ENCODE measurements at places on chromosomes 6 and 20.
A peak's percentile ranks its signal among the peaks of the same experiment; 100 is the strongest.

DNA sequence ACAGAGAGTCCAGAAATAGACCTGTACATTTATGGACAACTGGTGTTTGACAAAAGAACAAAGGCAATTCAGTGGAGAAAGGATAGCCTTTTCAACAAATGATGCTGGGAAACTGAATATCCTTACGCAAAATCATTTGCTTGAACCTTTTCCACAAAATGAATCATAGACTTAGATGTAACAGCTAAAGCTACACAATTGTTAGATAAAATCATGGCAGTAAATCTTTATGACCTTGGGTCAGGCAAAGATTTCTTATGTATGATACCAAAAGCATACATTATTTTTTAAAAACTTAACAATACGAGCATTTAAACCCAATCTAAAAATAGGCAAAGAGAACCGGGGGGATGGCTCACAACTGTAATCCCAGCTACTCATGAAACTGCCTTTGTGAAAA is 73.5 kb upstream of the DST start:
- no peak for DNase-seq

- DNase-seq = peak; percentile 64
Observed at GRCh38 chr6:159008656-159009288, 8.8 kb upstream of the RSPH3 start.

DNA sequence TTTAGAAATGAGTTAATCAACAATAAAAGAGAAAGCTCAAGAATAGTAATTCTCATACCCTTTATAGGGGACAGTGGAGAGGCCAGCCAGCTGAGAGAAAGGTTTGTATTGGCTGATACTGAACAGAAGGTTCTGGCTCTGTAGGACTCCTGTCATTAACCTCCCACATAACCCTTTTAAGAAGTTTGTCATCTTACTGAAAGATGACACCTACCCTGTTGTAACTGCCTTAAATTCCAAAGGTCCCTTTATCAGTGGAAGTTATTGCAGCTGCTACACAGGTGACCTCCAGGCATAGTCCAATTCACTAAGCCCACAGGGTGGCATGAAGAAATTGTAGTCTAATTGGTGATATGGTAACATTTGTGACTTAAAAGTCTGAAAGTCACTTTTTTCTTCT is 790.1 kb downstream of the TENT5A start:
- DNase-seq = no peak

DNA sequence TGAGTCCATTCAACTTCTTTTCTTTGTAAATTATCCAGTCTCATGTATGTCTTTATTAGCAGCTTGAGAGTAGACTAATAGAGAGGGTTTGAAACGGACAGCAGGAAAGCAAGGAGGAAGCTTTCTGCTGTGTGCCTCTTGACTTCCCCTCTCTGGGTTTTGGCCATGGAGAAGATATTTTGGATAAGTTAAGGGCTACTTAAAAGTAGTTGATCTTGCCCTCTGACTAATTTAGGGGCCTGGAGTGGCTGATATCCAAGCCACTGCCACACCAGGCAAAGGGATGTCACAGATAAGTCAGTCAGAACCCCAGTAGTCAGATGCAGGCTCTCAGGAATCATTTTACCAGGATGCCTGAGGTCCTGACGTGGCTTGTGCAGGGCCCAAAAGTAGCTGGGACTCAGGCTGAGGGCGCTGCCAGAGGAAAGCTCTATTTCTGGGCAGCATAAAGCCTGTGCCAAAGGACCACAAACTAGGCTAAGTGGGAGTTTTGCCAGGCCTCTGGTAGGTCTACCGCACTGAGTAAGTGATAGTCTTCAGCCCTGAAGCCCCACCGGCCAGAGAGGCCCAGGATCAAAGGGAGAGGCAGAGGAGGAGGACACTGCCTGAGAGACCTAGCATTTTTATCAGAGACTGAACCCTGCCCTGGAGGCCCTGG is 41.6 kb upstream of the IYD start:
- no peak for DNase-seq

DNA sequence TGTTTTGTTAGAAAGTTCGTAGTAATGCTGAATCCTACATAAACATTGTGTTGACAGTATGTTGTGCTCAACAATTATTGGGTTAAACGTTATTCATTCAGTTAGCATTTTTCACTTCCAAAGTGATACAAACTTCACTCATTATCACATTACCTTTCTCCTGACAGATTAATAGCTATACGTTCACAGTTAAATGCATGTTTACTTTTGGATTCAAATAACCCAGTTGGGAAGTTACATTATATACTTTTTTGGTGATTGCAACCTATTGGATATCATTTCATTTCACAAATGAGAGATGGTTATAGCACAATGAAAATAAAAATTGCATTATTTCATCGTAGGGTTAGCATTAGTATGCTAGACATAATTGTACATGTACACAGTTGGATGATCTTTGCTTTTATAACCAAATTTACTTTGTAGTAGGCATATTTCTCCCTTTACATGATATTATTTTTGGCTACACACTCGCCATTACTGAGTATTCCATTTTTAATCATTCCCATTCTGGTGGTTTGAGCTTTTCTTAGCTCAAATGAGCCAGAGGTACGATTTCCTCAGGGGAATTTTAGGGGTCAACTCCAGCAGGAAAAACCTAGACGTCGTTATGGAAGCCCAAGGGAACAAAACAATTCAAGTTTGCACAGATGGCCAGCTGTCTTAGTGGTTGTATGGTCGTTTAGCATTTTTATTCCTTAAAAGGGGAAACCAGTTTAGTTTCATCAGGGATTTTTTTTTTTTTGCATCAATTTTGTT is 2.1 kb upstream of the HIVEP1 start:
- DNase-seq = no peak

- DNase-seq = peak; percentile 50
Observed at GRCh38 chr6:3457710-3458602, 1.1 kb upstream of the SLC22A23 start.

- no peak for DNase-seq
Observed at GRCh38 chr6:53703047-53703446, 37.5 kb upstream of the KLHL31 start.

GRCh38 chr6:23523771-23524170 is 602.2 kb upstream of the NRSN1 start:
- no peak for DNase-seq

DNA sequence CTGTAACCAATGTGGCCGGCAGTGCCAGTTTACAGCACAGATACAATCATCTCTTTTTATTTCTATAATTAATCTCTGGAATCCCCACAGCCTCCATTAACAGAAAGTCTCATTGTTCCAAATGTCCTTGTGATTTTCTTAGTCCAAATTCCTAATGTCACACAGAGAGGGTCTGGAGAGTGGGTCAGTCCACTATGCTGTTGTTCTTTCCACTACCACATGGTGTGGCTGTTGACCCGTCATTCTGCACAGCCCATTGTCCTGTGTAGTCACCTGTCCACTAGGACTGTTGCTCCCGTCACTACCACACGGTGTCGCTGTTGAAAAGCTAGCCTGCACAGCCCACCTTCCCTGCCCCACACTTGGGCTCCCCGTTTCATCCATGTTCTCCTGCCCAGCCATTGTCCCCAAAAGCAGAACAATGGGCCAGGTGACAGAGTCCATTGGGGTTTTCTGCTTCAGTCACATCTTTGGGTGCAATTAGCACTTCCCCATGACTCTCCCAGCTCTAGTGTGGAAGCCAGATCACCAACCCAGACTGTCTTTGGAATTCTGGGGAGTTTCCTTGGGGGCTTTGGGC is 8.6 kb upstream of the LBP start:
- DNase-seq = peak; percentile 50

GRCh38 chr6:51241376-51241775 is 422.7 kb downstream of the TFAP2B start:
- no peak for DNase-seq

DNA sequence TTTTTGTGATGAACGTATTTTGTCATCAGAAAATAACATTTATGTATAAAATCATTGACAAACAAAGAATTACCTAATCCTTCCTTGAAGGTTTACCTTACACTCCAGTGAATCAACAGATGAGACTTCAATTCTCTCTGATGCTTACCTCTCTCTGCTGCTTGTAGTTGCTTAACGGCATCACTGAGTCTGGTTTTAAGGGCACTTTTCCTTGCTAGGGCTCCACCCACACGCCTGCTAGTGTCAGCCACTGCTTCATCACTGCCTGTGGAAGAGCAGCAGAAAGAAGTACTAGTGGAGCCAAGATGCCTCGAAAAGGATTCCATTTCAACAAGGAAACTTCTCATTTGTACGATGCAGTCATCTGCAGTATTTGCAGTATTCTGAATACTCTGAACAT is 63.0 kb downstream of the FAM229B start:
- no peak for DNase-seq

DNA sequence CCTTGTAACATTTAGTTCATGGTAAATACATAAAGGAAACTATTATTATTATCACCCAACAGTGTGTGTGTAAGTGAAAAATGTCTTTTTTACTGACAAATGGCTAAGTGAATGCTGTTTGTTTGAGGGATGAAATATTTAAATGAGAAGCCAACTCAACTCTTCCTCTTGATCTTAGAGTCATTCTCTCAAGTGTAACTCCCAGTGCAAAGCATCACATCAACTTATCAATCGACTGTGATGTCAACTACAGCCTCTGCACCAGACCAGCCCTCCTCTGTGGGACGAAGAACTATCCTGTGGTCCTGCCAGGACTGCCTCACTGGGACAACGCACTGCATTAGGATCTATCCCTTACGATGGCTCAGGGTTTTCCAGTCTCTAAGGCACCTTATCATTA is 5.3 kb downstream of the C6orf15 start:
- no peak for DNase-seq

- no peak for DNase-seq
Observed at GRCh38 chr20:40283689-40284088, 405.3 kb downstream of the MAFB start.

GRCh38 chr20:24910461-24910860 is 38.6 kb upstream of the CST7 start:
- DNase-seq = no peak

- no peak for DNase-seq
Observed at GRCh38 chr6:23073821-23074220, 504.5 kb downstream of the HDGFL1 start.

GRCh38 chr6:148658681-148659430 is 88.0 kb upstream of the UST start:
- no peak for DNase-seq

DNA sequence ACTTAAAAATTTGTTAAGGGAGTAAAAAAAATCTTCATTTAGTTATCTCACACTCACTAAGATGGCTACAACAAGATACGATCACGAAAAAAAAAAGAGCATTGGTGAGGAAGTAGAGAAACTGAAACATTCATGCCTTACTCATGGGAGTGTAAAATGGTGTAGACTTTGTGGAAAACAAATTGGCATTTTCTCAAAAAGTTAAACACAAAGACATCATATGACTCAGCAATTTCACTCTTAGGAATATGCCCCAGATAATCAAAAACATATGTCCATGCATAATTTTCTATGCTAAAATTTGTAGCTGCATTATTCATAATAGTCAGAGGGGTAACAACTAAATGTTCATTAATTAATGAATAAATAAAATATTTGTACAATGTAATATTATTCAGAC is 120.9 kb upstream of the IRAK1BP1 start:
- DNase-seq = no peak

GRCh38 chr6:43865932-43866645 is 96.1 kb downstream of the VEGFA start:
- no peak for DNase-seq

DNA sequence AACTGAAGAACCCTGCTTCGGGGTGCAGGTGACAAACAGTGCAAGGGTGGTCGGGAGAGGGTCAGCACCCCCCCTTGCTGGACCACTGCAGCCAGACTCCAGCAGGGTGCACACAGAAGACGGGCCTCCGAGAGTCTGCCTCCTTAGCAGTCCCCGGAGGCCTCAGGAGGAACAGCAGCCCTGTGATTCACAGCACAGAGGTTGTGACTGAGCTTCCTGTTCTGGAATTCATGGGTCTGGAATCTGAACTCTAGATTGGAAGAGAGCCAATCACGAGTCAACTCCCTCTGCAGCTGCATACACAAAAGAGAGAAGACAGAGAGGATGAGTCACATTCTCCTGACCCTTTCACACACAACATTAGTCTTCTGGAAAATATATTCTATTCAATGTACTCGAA is 249.0 kb upstream of the OPRM1 start:
- peak; percentile 7 for DNase-seq

- peak; percentile 40 for DNase-seq
Observed at GRCh38 chr6:151808371-151809241, 1.1 kb downstream of the ESR1 start.

GRCh38 chr6:68575765-68576439 is 59.2 kb upstream of the ADGRB3 start:
- DNase-seq = no peak

All from common myeloid progenitor, CD34-positive (primary cell).